ENCODE measurements at places on chromosomes 6 and 20.
A peak's percentile ranks its signal among the peaks of the same experiment; 100 is the strongest.

GRCh38 chr20:55684578-55684977 lies 320.7 kb downstream of the CBLN4 start:
- DNase-seq, result no peak

DNA sequence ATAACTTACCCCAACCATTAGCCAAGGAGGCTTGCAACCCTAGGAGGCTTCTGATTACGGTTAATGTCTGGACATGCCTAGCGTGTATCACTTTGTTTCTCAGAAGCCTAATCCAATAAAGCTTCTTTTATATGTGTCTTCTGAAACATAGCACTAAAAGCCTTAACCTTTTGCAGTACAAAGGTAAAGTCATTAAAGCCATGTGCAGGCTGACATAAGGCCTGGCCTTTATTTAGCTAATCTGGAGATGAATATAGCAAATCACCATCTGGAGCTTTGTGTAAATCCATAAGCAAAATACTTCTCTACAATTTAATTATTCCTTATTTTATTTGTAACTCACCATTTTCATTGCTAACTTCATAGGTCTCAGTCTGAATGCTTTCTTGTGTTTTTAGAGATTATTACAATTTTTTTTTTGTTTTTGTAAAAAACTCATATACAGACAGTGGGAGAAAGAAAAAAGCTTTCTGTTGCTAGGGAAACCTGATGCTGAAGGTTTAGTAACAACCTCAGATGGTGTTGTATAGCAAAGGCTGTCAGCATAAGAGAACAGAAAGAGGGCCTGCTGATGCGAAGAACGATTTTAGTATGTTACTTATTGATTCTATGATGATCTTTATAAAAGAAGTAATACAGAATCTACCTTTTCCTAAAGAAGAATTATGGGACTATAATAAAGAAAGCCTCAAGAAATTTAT lies at the start of gene EYS:
Gene EYS, minus strand, starts transcription at position 101 of the 701 bp plus-strand sequence. CDS start 211,816 bp downstream, outside the sequence.
- DNase-seq, result no peak

DNA sequence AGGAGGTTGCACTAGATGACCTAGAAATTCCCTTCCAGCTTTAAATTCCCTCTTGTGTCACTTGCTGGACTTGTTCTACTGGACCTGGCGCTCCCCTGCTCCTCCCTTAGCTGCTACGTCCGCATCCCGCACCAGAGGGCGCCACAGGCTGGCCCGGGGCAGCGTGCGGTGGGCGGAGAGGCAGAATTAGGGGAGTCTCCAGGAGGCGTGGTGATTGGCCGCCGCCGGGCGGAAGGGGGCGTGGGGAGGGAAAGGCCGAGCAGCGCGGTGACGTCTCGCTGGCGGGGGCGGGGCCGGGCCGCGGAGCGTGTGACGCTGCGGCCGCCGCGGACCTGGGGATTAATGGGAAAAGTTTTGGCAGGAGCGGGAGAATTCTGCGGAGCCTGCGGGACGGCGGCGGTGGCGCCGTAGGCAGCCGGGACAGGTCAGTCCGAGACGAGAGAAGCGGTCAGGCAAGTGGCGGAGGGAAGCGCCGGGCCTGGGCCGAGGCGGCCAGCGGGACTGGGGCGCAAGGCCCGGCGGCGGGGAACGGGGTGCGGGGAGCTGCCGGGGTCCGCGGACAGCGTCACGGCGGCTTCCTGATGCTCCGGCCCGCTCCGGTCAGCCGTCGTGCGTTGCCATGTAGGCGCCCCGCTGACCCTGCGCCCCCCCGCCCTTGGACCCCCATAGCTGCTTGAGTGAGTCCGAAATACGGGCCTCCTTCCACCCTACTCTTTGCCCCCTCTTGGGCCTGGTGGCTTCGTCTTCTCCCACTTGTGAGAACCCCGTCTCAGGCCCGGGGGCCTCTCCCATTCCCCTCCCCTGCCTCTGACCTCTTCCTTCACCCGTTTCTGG lies at the start of gene PPARD:
Gene PPARD, plus strand, starts transcription at position 301 of the 834 bp plus-strand sequence. CDS start 68,530 bp downstream, outside the sequence.
- peak; percentile 93 for DNase-seq

DNA sequence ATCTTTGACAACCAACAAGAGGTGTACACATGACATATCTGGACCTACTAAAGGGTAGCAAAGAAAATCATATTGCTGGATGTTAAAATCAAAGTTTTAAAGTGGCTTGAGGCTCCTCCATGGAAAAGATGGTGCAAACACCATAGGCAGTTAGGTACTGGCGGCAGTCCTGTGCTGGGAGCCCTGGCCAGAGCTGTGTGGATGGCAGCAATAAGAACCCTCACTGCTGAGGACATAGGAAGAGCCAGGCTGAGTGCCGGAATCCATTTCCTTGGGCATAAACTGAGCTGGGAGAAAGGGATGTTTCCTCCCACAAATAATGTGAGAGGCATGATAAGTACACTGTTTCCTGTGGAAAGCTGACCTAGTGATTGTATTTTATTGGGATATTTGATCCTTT lies 89.9 kb downstream of the ARID1B start:
- no peak for DNase-seq

- no peak for DNase-seq
Observed at GRCh38 chr6:106974336-106974998, at the start of gene CD24. CD24 (minus strand) TSS chr6:106974729; CDS start chr6:106974646, 83 bp downstream.

DNA sequence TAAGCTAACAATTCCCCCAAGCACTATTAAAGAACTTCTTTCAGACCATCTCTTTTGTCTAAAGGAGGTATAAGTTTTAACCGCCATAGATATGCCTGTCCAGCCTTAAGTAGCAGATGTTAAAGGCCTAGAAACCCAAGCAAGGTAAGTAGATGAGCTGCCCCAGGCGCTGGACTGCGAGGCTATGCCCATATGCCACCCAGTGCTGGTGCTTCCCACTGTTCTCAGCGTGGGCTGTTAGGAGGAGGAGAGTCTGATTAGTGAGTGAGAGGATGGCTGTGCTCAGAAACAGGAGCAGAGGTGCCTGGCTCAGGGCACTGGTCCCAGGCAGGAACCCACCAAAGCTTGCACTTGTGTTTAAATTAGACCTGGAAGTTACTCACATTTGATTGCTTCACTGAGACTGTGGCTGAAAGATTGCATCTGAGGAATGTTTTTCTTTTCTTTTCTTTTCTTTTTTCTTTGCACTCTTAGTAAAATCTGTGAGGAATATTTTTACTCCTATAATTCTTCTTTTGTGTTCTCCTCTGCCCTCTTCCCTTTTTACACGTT lies 32.2 kb downstream of the PRPH2 start:
- no peak for DNase-seq

DNA sequence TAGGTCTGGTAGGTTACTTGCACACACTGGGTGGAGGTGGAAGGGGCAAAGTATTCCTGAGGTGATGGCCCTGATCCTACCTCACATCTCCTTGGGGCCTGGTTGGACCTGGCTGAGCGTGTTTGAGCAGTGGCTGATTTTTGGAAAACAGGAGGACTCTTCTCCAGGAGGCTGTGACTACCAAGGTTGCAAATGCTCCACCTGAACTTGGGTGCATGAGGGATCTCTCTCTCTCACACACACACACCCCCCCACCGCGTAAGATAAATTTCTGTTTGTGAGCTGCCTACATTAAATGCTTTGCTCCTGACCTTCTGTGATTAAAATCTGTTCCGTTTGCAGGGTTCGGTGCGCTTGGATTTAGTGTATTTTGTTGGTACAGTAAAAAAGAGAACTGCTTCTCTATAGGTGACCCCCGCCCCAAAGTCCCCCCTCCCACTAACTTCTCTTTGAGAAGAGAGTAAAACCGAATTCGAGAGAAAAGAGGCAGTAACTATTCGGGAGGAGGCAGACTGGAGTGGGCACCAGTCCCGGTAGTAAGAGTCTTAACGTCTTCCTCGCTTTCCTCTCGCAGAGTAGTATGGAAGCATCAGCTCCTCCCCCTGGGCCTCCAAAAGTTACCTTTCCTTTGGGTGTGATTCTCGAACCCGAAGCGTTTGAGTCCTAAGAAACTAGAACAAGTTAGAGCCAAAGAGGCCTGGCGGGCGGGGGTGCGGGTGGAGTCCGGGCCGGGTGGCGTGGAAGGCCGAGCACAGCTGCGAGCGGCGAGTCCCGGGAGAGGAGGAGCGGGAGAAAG lies 585 bp upstream of the DSE start:
- DNase-seq, result no peak

DNA sequence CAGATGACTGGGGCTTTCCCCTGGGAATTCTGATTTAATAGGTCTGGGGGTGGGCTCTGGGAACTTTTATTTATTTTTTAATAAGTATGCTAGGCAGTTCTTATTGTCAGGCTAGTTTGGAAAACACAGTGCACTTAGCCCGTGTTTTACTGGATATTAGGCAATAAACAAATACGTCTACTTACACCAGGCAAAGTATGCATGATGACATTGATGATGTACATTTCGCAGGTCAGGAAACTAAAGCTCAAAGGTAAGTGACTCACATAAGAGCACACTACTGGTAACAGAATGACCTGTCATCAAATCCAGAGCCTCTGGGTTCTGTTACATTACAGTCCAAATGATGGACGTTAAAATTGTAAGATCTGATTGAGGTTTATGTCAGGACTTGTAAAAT lies 144.4 kb upstream of the EXOC2 start:
- no peak for DNase-seq

GRCh38 chr6:134621858-134622257 lies 303.9 kb upstream of the SGK1 start:
- no peak for DNase-seq

GRCh38 chr6:157711060-157711459 lies 112.0 kb upstream of the SNX9 start:
- no peak for DNase-seq

DNA sequence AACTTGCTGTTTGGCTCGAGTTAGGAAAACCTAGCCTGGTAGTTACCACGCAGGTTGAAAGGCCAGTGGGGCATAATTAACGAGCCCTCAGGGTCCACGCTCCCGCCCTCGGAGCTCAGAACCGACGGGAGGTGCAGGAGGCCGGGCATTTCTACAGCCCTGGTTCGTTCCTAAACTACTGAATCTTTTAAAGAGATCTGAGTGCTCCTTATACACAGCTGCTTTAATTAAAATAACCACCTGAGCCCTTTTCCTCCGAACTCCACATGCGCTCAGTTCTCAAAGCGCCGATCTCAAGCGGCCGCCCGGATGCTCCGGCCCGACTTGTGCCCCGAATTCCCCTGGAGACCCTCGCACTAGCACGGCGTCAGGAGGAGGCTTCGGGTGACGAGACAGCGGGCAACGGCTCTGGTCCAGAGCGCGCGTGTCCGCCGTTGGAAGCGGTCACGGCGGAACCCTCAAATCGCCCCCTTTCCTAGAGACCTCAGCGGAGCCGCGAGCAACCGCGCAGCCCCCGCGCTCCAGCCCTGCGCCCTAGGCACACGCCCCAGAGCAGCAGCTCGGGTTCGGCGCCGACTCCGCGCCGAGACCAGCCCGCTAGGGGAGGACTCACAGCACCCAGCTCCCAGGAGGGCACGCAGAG lies 397 bp downstream of the WDR27 start:
- no peak for DNase-seq

GRCh38 chr20:64057628-64058498 lies 5.1 kb upstream of the TCEA2 start:
- DNase-seq, result peak; percentile 65

DNA sequence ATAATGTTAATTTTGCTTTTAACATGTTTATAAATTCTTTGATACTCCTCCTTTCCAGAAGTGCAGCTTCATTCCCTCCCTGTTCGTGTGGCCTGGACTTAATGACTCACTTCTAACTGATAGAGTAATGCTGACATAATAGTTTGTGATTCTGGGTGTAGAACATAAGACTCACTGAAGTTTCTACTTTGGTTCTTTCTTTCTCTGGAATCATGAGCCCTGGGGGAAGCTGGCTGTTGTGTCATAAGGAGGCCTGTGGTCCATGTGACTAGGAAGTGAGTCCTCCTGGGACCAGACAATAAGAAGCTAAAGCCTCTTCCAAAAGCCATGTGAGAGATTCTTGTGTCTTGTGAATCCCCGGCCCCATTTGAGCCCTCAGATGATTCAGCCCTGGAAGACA lies 30.5 kb upstream of the HLA-G start:
- DNase-seq, result no peak

DNA sequence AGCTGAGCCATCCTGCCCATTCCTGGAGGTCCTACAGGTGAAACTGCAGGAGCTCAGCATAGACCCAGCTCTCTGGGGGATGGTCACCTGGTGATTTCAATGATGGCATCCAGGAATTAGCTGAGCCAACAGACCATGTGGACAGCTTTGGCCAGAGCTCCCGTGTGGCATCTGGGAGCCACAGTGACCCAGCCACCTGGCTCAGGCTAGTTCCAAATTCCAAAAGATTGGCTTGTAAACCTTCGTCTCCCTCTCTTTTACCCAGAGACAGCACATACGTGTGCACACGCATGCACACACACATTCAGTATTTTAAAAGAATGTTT lies 44.0 kb downstream of the SIRPA start:
- DNase-seq, result no peak

GRCh38 chr20:54065601-54066038 lies 4.8 kb downstream of the BCAS1 start:
- DNase-seq, result no peak

- no peak for DNase-seq
Observed at GRCh38 chr6:135072753-135073152, 18.1 kb upstream of the HBS1L start.

DNA sequence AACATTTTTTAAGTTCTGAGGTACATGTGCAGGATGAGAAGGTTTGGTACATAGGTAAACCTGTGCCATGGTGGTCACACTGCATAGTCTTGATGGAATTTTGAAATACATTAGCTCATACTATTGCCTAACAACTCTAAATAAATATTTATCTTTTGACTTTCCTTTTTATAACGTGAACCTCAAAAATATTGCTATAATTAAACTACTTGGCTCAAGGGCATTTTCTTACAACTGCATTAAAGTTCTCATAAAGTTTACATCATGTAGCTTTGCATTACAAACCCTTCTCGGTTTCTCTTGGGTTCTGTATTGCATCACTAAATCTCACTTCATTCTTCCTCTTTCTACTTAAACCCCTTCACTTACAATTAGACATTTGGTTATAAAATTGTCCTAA lies 636.0 kb upstream of the PTCHD4 start:
- DNase-seq, result no peak

- DNase-seq, result no peak
Observed at GRCh38 chr6:37983720-37984501, 164.4 kb downstream of the ZFAND3 start.

GRCh38 chr6:107488174-107488874 lies 1.6 kb upstream of the SOBP start:
- DNase-seq, result no peak

DNA sequence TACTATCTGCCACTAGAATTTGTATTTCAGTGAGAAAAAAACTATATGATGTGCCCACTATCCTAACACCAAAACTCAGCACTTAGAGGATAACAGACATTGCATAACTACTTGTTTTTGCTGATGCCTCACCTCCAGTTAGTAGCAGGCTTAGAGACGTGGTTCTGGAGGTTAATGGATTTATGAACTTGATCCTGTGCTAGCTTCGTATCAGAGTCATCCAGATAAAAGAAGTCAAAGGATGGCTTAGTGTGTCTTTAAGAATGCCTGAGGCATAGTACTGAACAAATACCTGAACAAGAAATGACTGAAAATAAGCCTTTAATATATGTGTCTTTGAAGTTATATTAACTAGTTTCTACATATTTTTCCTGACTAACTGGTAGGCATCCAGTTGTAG lies 414.9 kb upstream of the PTCHD4 start:
- DNase-seq, result no peak

DNA sequence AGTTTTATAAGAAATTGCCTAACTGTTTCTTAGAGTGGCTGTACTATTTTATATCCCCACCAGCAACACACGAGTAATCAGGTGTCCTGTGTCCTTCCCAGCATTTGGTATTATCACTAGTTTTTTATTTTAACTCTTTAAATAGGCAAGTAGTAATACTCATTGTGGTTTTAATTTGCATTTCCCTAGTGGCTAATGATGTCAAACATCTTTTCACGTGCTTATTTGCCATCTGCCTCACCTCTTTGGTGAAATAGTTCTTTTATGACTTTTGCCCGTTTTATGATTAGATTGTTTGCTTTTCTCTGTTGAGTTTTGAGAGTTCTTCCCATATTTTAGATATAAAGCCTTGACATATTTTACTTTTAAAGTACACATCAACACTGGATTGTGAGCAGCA lies 57.8 kb downstream of the GCLC start:
- no peak for DNase-seq
